ENCODE measurements at places on chromosomes 5 and 9.

- no peak for DNase-seq
These were observed 571.3 kb upstream of the CLINT1 start for GRCh38 chr5:158430166-158430797.

GRCh38 chr5:1536871-1537602 lies 13.3 kb upstream of the LPCAT1 start:
- DNase-seq = no peak

GRCh38 chr5:66209350-66209749 lies 65.2 kb downstream of the SREK1 start:
- DNase-seq = no peak

GRCh38 chr5:150320044-150320613 lies 17.4 kb upstream of the ARSI start:
- no peak for DNase-seq

DNA sequence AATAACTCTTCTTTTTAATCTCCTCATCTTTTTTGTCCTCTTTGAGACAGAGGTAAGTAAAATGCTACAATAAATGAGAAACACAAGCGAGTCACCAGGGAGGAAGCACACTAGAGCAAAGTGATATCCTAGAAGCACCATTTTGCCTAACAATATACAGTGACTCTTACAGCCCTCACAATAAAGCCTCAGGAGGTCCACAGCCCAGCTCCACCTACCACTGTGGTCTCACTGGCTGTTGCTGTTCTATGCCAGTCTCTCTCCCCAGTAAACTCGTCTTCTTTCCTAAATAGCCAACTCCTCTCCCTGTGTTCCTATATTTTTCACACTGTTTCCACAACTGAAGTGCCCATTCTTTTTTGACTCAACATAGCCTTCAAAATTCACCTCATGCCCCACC lies 44.3 kb downstream of the TNFSF15 start:
- DNase-seq = no peak

DNA sequence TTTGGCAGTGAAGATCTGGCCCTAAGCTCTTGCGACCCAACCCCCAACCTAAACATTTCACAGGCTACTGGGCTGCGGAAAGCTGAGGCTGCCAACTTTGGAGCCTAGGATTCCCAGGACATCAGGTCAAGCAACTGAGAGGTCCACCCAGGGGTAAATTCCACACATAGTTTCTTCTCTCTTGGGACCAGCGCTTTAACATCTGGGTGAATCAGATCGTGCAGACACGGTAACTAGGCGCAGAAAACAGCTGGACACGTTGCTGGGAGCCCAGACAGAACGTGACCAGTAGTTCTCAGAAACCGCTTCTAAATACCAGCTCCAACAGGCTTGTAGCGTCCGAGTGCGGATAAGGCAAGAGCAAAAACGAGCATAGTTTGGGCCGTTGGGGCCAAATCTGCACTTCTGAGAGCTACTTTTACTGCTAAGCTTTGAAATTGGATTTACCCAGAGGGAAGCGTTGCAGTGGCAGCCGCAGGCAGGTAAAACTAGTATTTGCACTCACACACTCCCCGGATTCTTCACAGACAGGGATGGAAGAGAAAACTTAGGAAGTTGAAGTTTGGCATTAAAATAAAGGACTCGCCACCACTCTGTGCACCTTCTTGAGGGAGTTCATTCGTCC lies 11.8 kb downstream of the ITGA1 start:
- DNase-seq = no peak

All from cortex of kidney (tissue), 1 donor.